Large intestine (tissue), 12 donors: ENCODE measurements at places on chromosomes 1 and 21. TPM values are rescaled to one million over a fixed set of nuclear protein-coding genes. Genes with fewer than 3 reads are reported as not detected.
A peak's percentile ranks its signal among the peaks of the same experiment; 100 is the strongest.

DNA sequence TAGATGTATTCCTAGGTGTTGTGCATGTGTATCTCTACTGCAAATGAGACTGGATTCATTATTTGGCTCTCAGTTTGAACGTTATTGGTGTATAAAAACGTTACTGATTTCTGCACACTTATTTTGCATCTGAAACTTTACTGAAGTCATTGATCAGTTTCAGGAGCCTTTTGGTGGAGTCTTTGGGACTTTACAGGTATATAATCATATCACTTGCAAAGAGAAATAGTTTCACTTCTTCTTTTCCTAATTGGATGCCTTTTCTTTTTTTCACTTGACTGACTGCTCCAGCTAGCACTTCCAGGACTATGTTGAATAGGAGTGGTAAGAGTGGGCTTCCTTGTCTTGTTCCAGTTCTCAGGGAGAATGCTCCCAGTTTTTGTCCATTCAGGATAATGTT, 252.2 kb downstream of the SMYD3 start:
- DNase-seq = no peak

DNA sequence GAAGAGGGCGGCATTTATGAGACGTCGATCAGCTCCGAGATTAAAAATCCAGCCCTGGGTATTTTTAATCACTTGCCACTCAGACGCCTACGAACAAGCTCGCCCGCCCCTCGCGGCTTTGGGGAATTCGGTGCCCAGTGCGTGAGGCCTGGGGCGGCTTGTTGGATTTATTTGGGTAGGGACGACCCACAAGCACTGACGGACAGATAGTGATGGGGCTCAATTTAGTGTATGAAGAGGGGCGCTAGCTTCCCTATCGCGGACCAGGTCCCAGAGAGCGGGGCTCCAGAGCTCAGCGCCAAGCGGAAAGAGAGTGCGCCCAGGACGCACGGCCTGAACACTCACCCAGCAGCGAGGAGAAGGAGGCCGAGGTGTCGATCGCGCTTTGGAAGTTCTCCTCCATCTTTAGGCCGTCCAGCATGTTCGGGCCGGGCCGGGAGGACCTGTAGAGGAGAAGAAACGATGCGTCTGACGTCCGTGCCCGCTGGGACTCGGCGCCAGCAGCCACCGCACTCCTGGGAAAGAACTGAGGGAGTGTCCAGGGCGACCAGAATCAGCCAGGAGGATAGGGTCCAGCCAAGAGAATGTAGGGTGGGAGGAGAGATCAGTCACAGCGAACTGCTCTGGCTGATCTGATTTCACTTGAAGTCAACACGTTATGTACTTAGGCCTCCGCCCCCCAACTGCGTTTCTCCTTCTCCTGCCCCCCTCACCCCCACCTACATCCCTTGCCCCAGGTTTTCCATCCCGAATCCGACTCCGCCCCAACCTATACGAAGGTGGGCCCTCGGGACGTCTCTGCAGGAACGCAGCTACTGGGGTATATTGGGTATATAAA, 1.2 kb downstream of the LMX1A start:
- no peak for DNase-seq

Gene PCAT6
- 2.1 TPM for polyA plus RNA-seq

DNA sequence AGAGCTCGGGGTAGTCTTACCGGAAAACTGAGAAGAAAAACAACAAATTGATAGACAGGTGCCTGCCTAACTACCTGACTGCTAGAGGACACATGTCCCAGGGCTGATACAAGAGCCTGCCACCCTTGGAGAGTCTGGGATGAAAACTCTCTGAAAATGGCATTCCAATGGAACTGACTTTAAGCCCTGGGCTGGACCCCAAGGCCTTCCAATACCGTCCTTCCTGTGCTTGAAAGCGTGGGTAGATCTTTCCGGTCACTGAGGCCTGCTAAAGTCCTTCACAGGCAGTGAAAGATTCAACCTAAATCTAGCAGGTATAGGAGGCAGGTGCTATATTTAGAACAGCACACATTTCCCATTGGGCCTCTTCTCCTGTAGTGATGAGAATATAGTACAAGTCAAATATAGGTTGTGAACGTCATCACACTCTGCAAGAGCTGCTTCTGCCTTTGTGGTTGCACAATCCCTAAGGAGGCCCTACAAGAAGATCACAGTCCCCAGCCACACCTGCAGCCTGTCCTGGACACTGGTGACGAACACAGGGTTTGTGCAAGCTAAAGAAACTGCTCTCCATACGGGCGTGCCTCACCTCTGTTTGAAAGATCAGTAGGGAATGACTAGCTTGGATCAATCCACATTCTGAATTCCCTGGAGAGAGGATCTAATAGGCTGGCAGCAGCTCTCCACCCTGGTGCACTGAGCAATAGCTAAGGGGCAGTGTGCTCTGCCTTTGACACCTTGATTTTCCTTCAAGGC, 876 bp upstream of the CHML start:
- peak; percentile 89 for DNase-seq

Gene HEYL
- polyA plus RNA-seq = 6.4 TPM

GRCh38 chr1:221602830-221603229, 139.1 kb downstream of the DUSP10 start:
- no peak for DNase-seq

- DNase-seq = no peak
Observed at GRCh38 chr1:8285965-8286364, 31.9 kb upstream of the SLC45A1 start.

Gene C1orf94
- not detected for polyA plus RNA-seq

GRCh38 chr1:155082301-155083051, 3.8 kb downstream of the EFNA3 start:
- DNase-seq = no peak

DNA sequence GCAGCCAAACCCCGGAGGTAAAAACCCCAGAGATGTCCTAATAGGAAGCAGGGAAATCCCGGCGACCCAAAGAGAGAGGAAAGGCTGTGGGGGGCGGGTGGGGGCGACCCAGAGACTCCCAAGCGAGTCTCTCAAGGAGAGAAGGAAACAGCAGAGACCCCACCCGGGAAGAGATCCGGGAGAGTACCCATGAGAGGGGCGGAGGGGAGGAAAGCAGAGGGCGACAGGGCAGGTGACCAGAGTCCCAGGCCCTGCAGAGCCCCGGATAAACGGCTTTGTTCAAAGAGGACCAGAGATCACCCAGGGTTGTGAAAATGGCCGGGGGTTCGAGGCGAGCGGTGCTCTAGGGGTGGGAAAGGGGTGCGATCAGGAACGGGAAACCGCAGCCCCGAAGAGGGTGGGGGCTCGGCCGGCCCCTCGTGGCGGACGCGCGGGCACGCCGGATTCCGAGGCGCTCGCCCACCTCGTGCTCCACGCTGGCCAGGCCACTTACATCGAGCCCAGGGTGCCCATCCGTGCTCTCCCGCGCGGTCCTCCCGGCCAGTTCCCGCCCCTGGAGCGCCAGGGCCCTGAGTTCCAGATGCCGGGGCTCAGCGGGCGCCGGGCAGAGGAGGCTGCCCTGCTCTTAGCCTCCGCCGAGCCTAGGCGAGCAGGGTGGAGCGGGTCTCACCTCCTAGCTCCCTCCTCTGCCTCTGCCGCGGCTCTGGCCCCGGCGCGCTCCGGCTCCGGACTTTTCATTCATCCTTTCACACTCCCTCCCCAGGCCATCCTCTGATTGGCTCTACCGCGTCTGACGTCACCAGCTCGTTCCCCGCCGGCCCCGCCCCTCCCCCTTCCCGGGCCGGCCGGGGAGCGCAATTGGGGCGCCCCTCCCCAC, 52.3 kb downstream of the RHBG start:
- DNase-seq = peak; percentile 62

DNA sequence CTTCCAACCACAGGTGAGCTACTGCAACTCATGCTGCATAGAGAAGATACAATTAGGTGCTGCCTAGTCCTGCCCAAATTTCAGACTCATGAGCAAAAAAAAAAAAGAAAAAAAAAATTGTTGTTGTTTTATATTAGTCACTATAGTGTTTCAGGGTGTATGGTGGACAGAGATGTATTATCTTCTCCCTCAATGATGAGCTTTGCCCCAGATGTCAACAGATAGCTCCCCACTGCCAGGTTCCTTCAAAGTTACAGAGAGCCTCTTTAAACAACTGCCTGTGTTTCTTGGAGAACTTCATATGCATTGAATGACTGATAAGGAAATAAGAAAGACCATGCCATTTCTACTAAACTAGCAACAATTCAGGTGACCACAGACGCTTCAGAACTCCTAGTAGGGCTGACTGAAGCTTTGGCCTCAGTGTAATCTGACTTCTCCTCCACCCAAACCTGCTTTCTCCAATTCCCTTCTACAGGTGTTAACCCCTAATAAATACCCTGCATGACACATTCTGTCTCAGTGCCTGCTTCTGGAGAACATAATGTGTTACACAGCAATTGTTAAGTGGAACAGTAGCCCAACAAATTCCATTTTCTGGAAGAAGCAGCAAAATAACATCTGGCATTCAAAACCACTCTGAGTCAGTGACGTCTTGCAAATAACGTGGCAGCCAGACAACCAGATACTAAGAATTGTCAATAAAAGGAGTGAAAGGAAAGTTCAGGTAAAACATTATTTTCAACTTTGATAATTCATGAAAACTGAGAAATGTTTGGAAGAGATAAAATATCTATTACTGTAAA, 147.7 kb downstream of the CDC42BPA start:
- no peak for DNase-seq

DNA sequence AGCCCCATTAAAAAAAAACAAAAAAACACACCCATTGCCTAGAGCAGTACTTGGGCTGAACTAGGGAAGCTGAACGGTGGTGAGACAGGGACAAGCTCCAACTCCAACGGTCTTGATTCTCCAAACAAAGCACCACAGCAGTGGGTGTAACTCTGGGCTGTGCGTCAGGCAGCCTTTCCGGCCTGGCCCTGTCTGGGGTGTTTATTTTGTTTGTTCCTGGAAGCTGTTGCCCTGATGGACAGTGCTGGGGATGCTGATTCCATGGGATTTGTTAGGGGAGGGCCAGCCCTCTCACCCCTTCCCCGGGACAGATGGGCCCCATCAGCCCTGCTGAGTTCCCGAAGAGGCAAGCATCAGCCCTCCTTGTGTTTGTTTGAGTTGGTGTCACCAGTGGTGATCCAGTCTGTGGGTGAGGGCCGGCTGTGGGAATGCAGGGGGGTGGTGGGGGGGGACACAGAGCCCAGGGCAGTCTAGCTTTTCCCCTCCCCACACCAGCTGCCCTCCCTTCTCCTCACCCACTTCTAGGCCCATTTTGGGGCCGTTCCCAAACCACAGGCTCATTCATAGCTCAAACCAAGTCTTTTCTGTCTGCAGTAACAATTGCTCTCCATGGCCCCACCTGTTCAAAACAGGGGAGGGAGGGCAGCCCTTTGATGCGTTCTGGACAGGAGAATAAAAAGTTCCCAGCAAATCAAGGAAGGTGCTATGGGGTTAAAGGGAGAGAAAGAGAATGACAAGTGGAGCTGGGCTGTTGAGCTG, 4.5 kb downstream of the WNT2B start:
- no peak for DNase-seq

Gene SPRR2B
- polyA plus RNA-seq = not detected

Gene ABCG1
- polyA plus RNA-seq = 6.4 TPM

- no peak for DNase-seq
Observed at GRCh38 chr1:219000631-219001030, 173.0 kb upstream of the LYPLAL1 start.

DNA sequence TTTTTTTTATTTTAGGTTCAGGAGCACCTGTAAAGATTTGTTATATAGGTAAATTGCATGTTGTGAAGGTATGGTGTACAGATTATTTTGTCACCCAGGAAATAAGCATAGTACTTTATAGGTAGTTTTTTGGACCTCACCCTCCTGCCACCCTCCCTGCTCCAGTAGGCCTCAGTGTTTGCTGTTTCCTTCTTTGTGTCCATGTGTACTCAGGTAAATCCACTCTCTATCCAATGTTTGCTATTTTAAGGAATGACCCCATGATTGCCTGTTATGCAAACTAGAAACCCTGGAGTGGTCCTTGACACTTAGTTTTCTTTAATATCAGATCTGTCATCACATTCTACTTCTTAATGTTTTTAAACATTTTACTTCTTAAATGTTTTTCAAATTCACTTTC, 33.9 kb downstream of the LHX9 start:
- no peak for DNase-seq

DNA sequence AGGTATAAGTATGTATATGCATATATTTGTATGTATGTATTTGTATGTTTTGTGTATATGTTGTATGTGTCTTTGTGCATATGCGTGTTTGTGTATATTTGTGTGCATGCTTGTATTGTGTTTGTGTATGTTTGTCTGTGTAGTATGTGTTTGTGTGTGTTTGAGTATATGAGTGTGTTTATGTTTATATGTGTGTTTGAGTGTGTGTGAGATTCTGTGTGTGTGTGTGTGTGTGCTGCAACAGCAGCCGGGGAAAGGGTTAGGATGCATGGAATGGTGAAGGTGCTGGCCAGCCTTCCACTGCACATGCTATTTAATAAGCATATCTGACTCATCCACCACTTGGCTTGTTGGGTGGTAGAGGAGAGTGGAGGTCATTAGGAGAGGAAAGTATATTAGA, 46.6 kb upstream of the RAB4A start:
- no peak for DNase-seq

GRCh38 chr1:72481420-72481970, 199.2 kb upstream of the NEGR1 start:
- peak; percentile 6 for DNase-seq
